ENCODE measurements at places on chromosomes 7 and 10. TPM values are rescaled to one million over a fixed set of nuclear protein-coding genes. Genes with fewer than 3 reads are reported as not detected.

DNA sequence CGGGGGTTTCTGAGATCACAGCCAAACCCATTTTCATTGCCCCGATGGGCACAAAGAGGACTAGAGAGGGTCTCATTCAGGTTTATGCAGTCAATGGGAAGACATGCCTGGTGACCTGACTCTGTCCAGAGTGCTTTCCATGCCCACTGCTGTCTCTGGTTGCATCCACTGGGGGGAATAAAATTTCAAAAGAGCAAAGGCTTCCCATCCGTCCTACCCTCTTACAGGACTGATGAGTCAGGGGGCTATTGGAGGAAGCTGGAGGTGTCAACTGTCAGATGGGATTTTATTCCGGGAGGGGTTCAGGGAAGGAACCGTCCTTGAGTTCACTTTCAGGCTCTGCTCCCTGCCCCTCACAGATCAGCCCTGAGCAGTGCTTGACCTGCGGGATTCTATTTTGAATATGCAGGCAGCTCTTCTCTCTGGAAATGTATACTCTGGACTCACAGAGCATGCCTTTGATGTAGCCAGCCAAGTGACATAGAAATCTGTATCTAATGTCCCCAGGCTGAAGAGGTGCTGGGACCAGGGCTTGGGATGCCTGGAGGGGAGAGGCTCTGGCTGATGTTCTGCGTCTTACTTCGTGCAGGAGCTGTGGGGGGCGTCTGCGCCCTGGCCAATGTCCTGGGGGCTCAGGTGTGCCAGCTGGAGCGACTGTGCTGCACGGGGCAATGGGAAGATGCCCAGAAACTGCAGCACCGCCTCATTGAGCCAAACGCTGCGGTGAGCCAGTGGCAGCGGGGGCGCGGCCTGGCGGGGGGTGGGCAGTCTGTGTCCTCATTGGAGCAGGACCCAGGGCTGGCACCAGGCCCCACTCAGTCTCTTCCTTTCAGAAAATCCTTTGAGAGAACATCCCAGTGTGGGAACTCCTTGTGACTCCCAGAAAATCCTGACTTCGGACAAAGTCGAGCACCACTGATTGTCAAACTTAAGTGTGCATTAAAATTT lies 12.0 kb downstream of the C10orf62 start:
- DNase-seq: no peak

DNA sequence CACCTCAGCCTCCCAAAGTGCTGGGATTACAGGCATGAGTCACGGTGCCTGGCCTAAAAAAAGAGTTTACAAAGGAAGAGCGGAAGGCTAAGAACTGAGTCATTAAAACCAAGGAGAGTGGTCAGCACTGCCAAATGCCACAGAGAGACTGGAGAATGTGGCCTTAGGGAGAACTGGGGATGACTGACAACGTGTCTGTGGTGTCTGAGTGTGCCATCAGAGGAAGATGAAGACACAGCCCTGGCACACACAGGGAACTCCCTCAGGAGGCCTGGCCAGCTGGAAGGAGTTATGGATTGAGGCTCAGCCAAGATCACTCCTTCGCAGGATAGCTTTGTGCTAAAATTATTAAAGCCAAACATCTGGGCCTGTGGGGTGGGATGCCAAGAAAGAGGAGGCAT lies 3.9 kb upstream of the INA start:
- no peak for DNase-seq

PRSS37 gene
- not detected for total RNA-seq

DNA sequence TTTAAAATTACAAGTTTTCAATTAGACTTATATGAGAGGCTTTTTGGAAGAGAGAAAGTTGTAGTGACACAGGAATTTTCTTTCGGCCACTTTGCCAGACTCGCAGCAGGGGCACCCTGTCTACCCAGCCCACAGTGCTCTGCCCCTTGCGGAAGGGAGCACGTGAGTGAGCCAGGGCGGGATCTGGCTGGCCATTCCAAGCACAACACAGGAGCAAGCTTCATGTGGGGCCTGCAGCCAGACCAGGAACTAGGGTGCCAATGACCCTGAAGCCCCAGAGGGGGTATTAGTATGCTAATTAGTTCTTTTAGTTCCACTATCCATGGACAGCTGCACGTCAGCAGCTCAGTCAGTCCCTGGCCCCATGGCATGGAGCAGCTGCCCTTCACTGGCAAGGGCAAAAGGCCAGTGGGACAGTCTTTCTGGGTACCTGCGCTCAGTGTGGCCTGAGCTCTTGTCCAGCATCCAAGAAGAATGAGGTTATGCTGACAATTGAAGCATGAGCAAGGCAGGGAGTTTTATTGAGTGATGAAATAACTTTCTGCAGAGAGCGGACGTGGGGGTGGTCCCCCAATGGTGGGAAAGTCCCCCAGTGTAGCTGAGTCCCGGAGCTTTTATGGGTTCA lies 251.1 kb upstream of the CSTF2T start:
- DNase-seq: no peak

OPN1SW gene
- total RNA-seq: 0.46 TPM

All from neural progenitor cell (in vitro differentiated cells).